Epithelial cell of prostate (primary cell): ENCODE measurements at places on chromosomes 7 and 10.

GRCh38 chr10:51743146-51743545 lies 43.8 kb upstream of the CSTF2T start:
- no peak for DNase-seq

GRCh38 chr7:21028599-21028998 lies 241.9 kb upstream of the SP8 start:
- DNase-seq, result no peak

DNA sequence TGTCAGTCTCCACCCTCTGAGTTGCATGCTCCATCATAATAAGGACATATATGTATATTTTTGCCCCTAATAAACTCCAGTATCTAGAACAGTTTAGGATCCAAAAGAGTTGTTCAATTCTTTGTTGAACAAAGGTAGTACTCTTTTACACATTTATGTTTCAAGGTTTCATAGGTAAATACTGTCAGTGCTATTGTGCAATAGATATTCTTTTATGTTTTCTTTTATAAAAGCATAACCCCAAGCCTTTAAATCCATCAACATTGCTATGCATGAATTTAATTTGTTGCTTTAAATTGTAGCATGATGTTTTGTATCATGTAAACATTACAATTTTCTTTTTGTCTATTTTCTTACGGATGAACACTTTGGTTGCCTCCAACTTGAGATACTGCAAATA lies 469.7 kb upstream of the COBL start:
- no peak for DNase-seq

DNA sequence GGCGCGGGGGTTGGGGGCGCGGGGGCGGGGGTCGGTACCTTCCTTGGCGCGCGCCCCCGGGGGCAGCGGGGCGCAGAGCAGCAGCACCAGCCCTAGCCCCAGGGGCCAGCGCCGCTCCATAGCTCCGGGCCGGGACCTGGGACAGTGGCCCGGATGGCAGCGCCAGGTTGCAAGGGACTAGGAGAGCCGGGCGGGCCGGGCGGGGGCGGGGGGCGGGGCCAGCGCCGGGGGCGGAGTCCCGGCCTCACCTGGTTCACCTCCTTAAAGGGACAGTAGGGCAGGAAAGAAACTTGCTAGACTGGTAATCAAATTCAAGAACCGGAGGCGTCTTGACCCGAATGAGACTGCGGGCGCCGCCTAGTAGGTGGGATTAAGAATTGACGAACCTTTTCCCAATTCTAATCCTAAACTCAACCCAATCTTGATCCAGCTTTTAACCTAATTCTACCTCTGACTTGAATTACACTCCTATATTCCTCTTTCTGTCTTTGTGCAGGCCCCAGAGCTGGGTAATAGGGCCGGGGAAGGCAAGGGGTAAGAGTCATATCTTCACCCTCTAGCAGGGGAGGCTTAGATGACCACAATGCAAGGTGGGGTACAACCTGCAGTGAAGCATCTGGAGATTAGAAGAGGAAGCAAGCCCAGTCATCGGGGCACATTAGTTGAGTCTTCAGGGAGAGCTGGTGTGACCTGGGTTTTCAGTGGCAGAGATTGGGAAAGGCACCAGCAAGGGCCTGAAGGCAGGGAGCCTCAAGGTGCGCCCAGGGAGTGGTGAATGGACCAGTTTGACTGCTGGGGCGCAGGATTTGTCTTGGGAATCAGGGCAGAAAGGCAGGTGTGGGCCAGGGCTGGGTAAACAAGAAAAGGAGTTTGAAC lies at the start of gene EPHA1:
TSS of gene EPHA1 (minus strand) at position 171 of the 876 bp plus-strand sequence. CDS start at position 120, 51 bp downstream.
- DNase-seq, result peak; percentile 67
